ENCODE measurements at places on chromosomes 3 and 15. TPM values are rescaled to one million over a fixed set of nuclear protein-coding genes. Genes with fewer than 3 reads are reported as not detected.
A peak's percentile ranks its signal among the peaks of the same experiment; 100 is the strongest.

The ARNT2 gene
- 14.7 TPM for total RNA-seq

The UPK1B gene
- 0.28 TPM for total RNA-seq

The STRA6 gene
- not detected for total RNA-seq

GRCh38 chr15:92033314-92033713 lies 179.8 kb downstream of the SLCO3A1 start:
- no peak for DNase-seq

DNA sequence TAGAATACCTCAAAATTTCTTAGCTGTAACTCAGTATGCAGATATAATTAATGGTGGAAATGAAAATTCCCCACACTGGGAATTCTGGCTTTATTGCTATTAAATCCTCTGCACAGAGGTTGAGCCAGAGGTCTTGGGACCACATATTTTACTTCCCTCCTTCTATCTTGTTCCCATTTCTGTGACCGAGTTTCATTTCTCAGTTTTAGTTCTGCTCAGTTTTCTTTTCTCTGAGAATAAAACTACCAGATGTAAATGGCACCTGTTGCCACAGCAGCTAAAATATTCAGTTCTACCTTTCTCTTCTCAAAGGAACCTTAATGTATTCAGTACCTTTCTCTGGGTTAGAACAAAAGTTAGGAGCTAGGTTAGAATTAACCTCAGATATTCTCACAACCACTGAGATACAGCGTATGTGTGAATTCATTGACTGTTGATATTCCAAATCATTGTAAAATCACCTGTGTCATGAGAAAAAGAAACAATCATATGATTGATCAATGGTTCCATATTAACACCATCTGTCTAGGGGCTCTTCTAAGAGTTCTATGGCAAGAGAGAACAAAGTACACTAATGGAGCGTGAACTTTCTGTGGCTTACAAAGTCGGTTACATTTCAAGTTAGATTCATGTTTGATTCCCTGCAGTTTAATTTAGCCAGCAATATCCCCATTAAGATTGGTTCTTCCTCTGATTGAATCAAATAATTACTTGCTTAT lies 374.1 kb downstream of the EFHB start:
- no peak for DNase-seq

DNA sequence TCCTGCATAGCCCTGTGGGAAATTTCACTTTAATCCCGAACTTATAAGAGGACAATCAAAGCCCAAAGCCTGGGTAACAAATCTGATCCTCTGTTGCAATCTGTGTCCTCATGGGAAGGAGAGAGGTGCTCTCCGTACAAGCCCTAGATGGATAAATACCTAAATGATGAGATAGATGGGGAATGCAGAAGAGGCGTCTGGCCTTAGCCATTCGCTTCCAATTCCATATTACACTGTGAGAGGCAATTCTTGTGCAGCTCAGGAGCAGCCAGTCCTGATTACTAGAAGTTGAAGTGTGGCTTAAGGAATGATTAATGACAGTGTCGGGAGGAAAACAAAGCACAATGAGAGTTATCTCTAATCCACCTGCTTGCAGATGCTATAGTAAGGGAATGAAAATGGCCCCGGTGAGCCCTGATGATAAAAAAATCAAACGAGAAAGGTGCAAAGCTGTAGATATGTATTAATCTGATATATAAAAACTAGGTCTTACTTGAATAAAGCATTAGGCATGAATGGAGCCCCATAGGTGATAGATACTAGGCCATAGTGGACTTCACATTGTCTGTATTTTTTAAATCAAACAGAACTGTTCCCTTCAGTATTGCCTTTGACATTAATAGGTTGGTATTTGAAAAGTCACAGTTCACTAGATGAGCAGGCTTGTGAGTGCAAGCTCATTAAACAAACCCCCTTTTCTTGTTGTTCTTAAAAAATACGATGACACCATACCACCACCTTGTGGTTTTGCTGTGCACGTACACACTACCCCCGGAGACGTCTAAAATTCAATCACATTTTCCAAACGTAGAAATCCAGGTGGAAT lies 54.2 kb upstream of the TMCO5A start:
- DNase-seq = peak; percentile 75

DNA sequence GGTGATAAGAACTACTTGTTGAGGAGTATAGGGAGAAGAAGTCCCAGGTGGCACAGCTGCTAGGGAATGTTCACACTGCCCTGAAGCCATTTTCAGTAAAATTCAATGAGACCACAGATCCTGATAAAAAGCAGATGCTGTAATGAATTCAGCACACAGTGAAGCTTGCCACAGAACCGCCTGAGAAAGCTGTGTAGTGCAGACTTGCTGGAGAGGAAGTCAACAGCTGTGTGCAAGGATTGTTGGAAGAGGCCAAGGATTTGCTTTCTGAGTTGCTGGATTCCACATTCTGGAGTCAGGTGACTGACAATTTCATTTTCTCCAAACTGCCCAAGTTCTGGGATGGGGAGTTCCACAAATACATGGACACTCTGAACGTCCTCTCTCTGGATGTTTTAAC lies 70.9 kb downstream of the ANP32A start:
- no peak for DNase-seq

GRCh38 chr3:11924518-11924917 lies 77.8 kb upstream of the TAMM41 start:
- DNase-seq = no peak

GRCh38 chr3:155863072-155863784 lies 7.2 kb upstream of the GMPS start:
- no peak for DNase-seq

DNA sequence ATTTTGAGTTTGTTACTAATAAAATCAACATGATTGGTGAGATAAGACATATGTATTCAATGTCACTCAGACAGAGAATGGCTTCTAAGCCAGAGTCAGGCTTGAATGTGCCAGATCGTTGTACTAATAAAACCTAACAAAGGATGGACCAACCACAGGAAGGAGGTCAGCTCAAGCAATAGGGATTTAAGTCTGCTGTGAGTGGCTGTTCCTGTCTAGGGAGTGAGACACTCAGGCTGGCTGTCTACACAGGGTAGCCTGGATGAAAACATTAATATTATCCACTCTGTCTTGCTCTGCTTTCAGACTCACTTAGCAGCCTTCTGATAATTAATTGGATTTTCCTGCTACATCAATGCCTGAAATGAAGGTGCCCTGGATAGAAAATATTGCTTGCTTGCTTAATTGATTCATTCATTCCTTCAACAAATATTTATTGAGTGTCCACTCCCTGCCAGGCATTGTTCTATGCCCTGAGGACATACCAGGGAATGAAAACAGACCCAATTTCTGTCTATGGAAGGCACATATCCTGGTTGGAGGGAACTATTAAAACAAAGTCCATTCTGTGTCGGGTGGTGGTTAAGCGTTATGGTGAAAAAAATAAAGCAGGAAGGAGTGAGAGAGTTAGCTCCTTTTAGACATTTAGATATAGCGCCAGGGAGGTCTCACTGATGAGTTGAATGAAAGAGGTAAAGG lies 239.4 kb downstream of the CHST2 start:
- DNase-seq = no peak

DNA sequence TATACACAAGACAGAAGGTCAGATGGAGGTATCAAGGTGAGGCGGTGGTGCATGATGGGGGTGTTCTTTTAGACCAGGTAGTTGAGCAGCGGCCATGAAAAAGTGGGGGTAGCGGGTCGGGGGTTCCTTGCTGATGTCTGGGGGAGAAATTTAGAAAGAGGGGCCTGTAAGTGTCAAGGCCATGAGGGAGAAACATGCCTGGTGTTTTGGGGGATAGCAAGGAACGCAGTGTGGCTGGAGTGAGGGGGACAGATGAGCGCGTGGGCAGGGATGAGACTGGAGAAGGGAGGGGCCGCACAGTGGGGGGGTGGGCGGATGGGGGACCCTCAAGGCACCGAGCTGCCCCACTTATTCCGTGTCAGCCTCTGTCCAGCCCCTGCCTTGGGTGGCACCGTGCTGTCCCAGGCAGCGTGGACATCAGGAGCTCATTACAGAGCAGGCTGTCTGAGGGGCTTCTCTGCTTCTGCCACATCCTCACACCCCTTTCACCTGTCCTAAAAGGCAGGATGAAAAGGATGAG lies 143.3 kb downstream of the SMAD6 start:
- DNase-seq = no peak

Data from IMR-90 (cell line).